ENCODE measurements at places on chromosomes 2 and 18.

DNA sequence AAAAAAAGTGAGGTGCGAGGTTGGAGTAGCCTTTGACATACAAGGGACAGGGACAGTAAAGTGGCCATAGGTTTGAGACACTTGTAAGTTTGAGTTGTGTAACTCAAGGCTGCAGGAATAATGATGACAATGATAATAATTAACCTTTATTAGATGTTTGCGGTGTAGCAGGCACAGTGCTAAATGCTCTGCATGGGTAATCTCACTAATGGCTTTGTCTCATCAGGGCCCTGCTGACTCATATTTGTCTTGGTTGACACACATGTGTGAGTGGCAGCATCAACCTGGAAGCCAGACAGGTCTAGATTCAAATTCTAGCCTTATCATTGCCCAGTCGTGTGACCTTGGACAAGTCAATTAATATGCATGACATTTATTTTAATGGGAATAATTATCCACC is 126.2 kb downstream of the FSHR start:
- no peak for DNase-seq

- no peak for DNase-seq
These were observed 24.6 kb upstream of the NOTO start for GRCh38 chr2:73177645-73178255.

GRCh38 chr2:219706823-219707281 is 79.4 kb downstream of the SLC4A3 start:
- DNase-seq: no peak

- no peak for DNase-seq
These were observed 158.7 kb downstream of the TDRD15 start for GRCh38 chr2:21282515-21282898.

DNA sequence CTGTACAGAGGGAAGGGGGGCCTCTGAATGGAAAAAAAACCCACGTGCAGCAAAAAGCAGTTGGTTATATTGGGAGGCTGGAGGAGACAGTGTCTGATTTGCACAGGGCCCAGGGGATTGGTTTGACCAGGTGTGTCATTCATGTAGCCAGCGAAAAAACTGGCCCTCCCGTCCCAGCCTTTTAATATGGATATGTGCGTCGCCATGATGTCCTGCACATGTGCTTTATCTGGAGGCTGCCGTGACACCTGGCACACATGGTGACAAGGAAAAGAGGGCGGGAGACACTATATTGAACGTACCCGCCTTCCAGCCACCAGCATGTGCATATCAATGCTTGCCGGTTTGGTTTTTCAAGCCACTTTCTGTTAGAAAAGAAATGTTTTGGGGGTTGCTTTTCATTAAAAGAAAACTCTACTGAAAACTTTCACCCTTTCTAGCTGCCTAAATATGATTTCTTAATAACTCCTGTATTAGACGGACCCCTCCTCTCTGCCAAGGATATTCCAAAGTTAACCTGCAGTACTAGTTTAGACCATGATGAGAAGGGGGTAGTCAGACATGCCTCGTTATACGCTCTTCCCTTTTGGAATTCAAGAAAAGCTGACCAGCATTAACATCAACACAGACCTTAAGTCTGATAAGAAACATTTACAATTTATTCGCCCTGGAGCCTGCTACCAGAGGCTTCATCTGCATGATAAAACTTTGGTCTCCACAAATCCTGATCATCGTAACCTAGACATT is 16.2 kb downstream of the SLC25A52 start:
- no peak for DNase-seq

DNA sequence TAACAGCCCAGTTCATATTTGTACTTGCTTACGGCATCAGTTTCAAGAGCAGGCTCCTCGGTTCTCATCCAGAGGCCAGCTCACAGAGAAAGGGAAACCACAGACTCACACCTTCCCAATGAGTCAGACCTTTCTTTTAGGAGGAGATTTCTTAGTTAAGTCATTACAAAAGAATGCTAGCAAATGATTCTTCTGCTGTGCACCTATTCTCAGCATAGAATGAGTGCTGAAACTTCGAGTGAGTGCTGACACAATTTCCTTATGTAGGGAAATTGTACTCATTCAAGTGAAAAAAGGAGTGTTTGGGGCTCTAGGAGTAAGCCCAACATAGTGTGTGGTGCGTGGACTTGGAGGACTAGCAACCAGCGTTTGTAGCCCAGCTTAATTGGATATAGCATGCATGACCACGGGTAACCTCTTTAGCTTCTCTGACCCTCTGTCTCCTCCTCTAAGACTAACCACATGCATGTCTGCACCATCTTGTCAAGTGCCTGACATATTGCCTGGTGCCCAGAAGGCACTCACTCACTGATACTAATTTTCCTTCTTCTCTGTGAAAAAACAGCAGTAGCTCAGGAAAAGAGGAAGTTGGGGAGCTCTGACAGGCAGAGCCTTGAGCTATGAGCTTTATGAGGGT is 87.0 kb downstream of the ALPK2 start:
- DNase-seq: peak; percentile 51

DNA sequence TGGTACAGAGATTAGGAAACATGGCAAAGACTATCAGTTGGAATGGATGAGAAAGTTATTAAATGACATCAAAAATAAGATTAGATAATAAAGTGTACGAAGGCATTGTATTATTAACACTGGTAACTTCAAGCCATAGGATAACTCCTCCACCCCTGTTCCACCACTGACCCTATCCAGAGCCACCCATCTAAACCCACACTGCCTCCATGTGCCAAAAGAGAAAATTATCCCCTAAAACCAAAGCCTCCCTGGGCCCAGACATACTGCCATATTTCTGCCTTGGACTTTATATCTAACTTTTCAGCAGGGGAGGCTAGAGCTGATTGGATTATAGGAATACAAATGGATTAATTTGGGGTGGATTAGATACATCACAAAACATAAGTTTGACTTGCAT is 443.7 kb downstream of the BCL11A start:
- no peak for DNase-seq

- DNase-seq: no peak
These were observed 173.3 kb upstream of the ZFP36L2 start for GRCh38 chr2:43399515-43400264.

DNA sequence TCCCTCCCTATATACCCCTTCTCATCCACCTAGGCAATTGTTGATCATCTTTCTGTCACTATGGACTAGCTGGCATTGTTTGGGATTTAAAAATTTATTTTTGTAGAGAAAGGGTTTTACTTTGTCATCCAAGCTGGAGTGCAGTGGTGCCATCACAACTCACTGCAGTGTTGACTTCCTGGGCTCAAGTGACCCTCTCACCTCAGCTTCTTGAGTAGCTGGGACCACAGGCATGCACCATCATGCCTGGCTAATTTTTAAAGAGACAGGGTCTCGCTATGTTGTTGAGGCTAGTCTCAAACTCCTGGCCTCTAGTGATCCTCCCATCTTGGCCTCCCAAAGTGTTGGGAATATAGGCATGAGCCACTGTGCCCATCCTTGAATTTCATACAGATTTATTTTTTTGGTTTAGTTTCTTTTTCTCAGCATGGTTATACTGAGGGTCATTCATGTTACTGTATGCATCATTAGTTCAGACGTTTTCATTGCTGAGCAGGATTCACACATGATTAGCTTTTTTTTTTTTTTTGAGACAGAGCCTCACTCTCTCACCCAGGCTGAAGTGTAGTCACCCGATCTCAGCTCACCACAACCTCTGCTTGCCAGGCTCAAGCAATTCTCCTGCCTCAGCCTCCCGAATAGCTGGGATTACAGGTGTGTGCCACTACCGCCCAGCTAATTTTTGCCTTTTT is 8.6 kb upstream of the PCARE start:
- DNase-seq: no peak

- no peak for DNase-seq
These were observed 154.7 kb downstream of the DYSF start for GRCh38 chr2:71608034-71608433.

GRCh38 chr2:146467425-146467824 is 1377.4 kb upstream of the ACVR2A start:
- no peak for DNase-seq

DNA sequence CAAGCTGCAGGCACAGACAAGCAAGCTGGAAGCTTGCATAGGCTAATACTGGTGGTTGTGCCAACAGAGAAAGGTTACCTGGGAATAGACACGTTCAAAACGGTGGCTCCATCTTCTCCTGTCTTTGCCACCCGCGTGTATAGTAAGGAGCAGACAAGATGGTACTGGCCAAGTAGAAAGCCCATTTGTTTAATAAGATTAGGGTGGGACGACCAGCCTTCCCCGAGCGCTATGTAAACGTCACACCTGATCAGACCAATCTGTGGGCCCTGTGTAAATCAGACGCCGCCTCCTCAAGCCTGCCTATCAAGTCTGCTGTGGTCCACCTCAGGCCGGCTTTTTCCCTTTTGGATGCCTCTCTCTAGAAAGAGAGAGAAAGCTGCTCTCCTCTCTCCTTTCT is 189.2 kb downstream of the LAMA1 start:
- DNase-seq: no peak

- no peak for DNase-seq
These were observed 195.5 kb upstream of the ACVR2A start for GRCh38 chr2:147649286-147649685.

DNA sequence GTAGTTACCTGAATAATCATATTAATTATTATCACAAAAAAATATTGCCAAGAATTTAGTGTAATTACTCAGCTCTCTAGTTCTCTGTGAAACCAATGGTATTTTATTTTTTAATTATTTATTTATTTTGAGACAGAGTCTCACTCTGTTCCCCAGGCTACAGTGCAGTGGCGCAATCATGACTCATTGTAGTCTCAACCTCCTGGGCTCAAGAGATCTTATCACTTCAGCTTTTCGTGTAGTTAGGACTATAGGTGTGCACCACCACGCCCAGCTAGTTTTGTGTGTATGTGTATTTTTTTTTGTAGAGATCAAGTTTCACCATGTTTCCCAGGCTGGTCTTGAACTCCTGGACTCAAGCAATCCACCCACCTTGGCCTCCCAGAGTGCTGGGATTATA is 440.4 kb upstream of the CDH20 start:
- DNase-seq: no peak
